ENCODE measurements at places on chromosomes 11 and 22.

- no peak for DNase-seq
These were observed 253.3 kb downstream of the BRD1 start for GRCh38 chr22:49574205-49574880.

DNA sequence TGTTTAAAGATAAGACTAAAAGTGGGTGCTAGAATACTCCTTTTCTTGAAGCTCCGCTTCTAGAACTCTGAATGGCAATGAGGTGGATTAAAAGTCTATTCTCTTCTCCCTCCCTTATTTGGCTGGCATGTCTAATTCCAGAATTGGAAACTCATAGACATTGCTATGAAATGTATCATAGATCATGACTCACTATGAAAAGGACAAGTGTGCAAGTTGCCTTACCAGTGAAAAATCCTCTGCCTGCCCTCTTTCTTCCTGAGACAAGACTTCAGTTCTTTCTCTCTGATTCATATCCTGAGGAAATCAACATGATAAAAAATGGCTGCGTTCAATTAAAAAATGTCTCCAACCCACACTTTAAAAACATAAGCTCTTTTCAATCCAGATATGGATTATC is 73.2 kb upstream of the BLID start:
- DNase-seq: no peak

- DNase-seq: no peak
These were observed 65.2 kb downstream of the ZBTB16 start for GRCh38 chr11:114124601-114125144.

GRCh38 chr11:10653946-10654810 is 39.4 kb downstream of the IRAG1 start:
- DNase-seq: no peak

- peak; percentile 53 for DNase-seq
These were observed 86.6 kb downstream of the KCNQ1 start for GRCh38 chr11:2531277-2531986.
